Mononuclear cell (primary cell): ENCODE measurements at places on chromosomes 3 and 15. TPM values are rescaled to one million over a fixed set of nuclear protein-coding genes. Genes with fewer than 3 reads are reported as not detected.

The PEX5L gene
- total RNA-seq = not detected

The C15orf62 gene
- 0.73 TPM for total RNA-seq

The FURIN gene
- total RNA-seq = 66.7 TPM

The TM6SF1 gene
- 5.6 TPM for total RNA-seq

The LAMB2 gene
- total RNA-seq = 3.1 TPM

The CACNA2D3 gene
- 2.0 TPM for total RNA-seq

The GNAT1 gene
- not detected for total RNA-seq

The CHRM5 gene
- not detected for total RNA-seq

The TPRG1 gene
- 2.4 TPM for total RNA-seq

The DIS3L gene
- 26.2 TPM for total RNA-seq

The PPARG gene
- total RNA-seq = 1.9 TPM

The SKOR1 gene
- 1.9 TPM for total RNA-seq

The TRH gene
- total RNA-seq = 0.10 TPM
